ENCODE measurements at places on chromosomes 11 and 22. TPM values are rescaled to one million over a fixed set of nuclear protein-coding genes. Genes with fewer than 3 reads are reported as not detected.

MS4A5 gene
- not detected for total RNA-seq

ARHGAP32 gene
- total RNA-seq = 71.3 TPM

SULT4A1 gene
- total RNA-seq = not detected

PRR33 gene
- total RNA-seq = not detected

KCNQ1 gene
- total RNA-seq = not detected

GRM5 gene
- not detected for total RNA-seq

POU2F3 gene
- not detected for total RNA-seq

SMIM35 gene
- not detected for total RNA-seq

GGT1 gene
- 0.63 TPM for total RNA-seq

CDON gene
- 0.96 TPM for total RNA-seq

MS4A12 gene
- total RNA-seq = not detected

SEC14L2 gene
- total RNA-seq = 20.0 TPM

RFPL1 gene
- total RNA-seq = not detected

PDE2A gene
- total RNA-seq = 1.9 TPM

KCNJ4 gene
- total RNA-seq = not detected

MRPL16 gene
- 31.8 TPM for total RNA-seq

MMP3 gene
- total RNA-seq = 0.19 TPM

ABCC8 gene
- total RNA-seq = not detected

TRAF6 gene
- total RNA-seq = 9.2 TPM

CBLIF gene
- not detected for total RNA-seq

NEU3 gene
- total RNA-seq = 10.0 TPM

ARVCF gene
- 7.5 TPM for total RNA-seq

MYO7A gene
- 0.26 TPM for total RNA-seq

TNNI2 gene
- total RNA-seq = 43.3 TPM

SNU13 gene
- total RNA-seq = 286 TPM

CST6 gene
- not detected for total RNA-seq

CRYBB2 gene
- total RNA-seq = 0.68 TPM

IL18 gene
- total RNA-seq = 189 TPM

COMT gene
- total RNA-seq = 196 TPM

FOLH1 gene
- total RNA-seq = not detected

ZP1 gene
- total RNA-seq = not detected

TSSK2 gene
- not detected for total RNA-seq

PRDM11 gene
- 4.0 TPM for total RNA-seq

P4HA3 gene
- 0.93 TPM for total RNA-seq

NLRP14 gene
- total RNA-seq = not detected

GSTT4 gene
- total RNA-seq = not detected

CDHR5 gene
- total RNA-seq = not detected

TLCD5 gene
- total RNA-seq = 9.6 TPM

OR10A2 gene
- total RNA-seq = not detected

THY1 gene
- total RNA-seq = not detected

OR51B5 gene
- not detected for total RNA-seq

TSPAN18 gene
- total RNA-seq = 0.47 TPM

KCTD17 gene
- total RNA-seq = 12.8 TPM

OR52H1 gene
- not detected for total RNA-seq

SLC1A2 gene
- not detected for total RNA-seq

All from MCF 10A (cell line).